NCI-H524 treated with DMSO at 0.1 percent for 48 hours (cell line): ENCODE measurements at places on chromosomes 11 and 22.

- DNase-seq = no peak
These were observed 283.2 kb downstream of the ST3GAL4 start for GRCh38 chr11:126638648-126639047.

DNA sequence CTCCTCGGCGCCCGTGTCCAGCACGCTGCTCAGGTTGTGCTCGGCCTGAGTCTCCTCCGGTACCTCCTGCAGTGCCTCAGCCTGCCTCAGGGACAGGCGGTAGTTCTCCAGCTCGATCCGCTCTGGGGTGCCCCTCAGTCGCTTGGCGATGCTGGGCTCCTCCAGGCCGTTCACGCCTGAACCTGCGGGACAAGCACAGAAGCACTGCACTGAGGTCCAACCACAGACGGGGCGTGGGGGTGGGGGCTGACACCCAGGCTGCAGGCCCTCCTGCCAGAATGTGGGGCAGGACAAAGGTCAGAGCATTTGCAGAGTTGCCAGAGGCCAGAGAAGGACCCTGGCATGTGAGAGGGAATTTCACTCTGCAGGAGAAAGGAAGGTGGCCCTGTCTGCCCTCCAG lies 67.6 kb upstream of the BID start:
- no peak for DNase-seq

DNA sequence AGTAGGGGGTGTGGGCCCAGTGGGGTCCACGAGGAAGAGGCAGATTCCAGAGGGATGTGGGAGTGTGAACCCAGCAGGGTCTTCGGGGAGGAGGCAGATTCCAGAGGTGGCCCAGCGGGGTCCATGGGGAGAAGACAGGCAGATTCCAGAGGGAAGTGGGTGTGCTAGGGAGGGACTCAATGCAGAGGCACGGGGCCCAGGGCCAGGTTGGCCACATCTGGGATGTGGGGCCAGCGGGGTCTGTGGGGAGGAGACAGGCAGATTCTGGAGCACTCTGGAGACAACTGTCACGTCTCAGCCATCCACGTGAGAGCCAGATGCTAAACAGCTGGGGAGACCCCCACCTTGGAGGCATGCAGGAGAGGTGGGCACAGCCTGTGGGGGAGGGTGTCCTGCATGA lies 582.6 kb downstream of the TBC1D22A start:
- DNase-seq = no peak

DNA sequence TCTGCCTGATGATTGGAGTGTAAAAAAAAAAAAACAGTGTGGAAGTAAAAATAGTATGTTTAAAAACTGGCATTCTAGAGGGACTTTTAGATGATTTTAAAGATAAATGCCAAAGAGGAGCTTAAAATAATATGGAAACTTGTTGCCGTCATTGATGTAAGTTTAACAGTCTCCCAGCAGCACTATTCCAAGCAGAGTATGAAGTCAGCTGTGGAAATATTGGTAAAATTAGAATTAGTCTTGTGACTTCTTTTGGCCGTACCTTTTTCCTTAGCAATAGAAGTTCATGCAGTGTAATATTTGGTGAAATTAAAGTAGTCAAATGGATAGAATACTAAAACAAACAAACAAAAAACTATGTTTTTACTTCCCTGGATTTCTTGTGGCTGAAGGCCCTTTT lies 134.9 kb downstream of the METTL15 start:
- DNase-seq = no peak

DNA sequence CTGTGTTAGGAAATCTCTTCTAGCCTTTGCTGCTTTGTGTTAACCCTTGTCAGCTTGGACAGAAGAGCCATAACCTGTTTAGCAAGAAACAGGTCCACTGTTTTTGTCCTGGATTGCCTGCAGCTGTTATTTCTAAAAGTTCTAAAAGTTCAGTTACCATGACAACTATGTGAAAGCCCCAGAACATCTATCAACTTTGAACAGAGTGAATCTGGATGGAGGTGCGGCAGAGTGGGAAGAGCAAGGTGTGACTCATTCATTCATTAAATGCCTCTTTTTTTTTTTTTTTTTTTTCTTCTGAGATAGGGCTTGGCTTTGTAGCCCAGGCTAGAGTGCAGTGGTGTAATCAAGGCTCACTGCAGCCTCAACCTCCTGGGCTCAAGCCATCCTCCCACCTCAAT lies 50.5 kb downstream of the RBX1 start:
- no peak for DNase-seq

DNA sequence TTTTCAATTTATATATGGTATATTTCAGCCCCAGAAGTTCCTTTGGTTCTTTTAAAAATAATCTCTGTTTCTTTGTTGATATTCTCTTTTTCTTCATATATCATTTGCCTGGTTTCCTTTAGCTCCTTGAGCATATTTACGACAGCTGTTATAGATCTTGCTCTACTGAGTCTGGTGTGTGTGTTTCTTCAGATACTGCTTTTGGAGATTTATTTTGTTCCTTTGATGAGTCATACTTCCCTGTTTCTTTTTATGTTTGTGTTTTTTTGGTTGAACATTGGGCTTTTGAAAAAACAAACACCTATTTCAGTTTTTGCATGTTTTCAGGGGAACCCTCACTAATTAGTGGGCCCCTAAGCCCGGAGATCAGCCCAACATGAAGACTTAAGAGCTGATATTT lies 23.3 kb downstream of the GLB1L2 start:
- DNase-seq = no peak

DNA sequence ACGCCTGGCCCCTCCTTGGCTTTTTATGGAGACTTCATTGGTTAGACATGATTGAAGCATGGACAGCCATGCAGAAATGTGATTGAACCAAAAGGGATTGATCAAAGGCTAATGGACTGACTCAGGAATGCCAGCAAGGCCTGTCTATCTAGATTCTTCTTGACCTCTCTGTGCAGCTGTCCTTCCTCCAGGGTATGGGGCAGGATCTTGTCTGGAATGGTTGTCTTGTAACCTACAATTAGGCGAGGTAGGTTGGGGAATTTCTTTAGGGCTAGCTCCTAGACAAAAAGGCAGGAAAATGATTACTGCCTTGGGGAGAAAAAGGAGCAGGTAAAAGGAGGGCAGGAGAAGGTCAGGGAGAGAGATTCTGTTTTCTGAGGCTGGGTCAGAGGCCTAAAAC lies 59.6 kb upstream of the INCENP start:
- DNase-seq = no peak

DNA sequence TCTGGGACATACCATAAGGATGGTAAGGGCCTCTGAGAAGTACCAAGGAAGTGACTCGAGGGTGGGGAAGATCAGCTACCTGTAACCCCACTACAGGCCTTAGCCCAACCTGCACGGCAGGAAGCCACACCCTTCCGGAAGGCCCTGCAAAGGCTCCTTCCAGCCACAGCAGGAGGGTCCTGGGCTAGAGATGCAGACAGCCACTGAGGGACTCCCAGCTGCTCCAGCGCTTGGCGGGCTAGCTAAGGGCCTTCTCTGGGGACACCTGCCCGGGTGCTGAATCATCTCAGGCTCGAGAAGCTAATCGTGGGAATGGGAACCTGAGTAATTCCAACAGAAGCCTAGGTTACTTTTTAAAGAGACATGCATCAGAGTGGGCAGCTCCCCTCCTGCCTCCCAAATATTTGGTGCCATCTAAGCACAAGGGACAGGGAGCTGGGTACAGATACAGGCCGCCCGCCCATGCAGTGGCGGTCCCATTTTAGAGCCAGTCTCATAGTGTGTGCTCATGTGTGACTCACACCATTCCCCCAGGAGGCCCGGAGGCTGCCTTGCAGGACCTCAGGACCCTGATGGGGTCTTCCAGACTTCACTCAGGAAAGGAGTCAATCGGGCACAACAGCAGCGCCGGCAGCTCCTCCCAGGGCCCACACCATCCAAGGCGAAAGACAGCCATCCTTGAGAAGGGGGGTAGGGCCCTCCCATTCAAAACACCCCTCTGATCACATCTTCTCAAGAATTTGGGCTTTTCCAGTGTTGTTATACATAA lies 8.0 kb downstream of the MYH9 start:
- no peak for DNase-seq

DNA sequence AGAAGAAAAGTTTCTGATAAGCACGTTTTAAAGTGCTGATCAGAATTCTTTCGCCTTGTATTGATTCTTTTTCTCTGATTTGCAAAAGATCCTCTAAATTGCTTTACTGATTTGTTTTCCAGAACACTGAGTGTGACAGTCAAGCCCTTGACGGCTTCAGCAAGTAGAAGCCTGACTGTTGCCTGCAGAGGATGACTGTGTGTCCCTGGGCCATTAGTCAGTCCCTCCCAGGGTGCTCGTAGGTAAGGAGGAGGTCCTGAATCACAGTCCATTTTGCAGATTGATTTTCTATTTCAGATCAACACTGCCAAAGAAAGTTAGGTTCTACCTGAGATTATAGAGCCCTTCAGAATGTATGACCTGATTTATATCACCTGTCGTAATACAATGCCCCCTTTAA lies 38.6 kb upstream of the POGLUT3 start:
- DNase-seq = no peak

GRCh38 chr22:37273846-37274225 lies 8.5 kb upstream of the CYTH4 start:
- DNase-seq = no peak

- DNase-seq = no peak
These were observed 29.1 kb upstream of the PAK1 start for GRCh38 chr11:77503006-77503405.

DNA sequence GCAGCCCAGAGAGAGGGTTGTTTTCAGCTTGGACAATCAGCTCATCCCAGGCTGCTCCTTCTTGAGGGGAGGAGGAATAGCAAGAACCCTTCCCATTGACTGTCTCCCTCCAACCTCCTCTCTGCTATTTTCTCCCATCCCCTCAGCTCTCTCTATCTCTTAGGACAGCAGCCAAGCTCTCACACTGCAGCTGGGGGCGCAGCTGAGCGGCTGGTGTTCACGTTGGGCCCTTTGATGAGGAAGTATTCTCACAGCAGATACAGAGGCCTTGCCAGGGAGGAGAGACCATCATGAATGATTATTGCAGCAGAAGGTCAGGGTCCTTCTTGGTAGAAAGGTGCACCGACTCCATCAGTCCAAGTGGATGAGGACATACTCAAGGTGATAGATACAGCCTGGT lies 26.5 kb upstream of the CADM1 start:
- no peak for DNase-seq

DNA sequence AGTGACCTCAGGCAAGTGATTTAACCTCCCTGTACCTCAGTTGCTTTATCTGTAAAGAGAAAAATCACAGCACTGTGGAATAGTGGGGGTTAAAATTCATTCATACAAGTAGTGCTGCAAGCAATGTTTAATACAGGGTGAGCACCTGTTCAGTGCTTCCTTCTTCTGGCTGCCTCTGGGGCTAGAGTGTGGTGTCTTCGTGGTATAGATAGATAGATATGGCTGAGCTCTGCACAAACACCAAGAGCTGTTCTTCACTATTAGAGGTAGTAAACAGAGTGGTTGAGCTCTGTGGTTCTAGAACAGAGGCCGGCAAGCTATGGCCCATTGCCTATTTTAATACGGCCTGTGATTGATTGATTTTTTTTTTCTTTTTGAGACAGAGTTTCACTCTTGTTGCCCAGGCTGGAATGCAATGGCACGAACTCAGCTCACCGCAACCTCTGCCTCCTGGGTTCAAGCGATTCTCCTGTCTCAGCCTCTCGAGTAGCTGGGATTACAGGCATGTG lies 32.9 kb downstream of the LIMK2 start:
- DNase-seq = no peak

DNA sequence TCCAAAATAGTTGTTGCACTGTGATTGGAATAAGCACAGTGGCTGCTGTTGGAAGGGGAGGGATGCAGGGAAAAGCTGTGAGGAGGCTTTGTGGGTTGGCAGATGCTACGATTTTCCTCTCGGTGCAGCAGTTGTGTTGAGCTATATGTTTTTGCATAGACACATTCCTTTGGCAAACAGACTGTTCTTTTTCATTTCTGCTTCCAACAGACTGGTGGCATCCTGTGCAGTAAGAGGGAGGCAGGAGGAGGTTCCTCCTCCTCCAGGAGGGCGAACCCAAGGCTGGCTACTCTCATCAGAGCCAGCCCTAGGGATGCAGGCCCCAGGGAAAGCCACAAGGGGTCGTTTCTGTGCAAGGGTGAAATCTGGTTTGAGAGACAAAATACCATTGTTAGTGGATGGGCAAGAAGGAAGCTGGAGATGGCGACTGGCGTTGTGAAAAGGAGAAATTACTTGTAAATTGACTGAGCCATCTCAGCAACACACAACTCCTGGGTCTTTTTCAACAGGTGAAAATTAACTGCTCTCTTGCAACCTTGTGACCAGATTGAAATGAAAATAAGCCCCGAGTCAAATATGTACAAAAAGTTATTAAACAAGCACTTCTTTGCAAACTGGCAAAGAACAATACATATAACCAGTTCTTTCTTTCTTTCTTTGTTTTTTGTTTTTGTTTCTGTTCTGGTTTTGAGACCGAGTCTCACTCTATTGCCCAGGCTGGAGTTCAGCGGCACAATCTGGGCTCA lies 26.5 kb upstream of the UBASH3B start:
- DNase-seq = peak; percentile 16

DNA sequence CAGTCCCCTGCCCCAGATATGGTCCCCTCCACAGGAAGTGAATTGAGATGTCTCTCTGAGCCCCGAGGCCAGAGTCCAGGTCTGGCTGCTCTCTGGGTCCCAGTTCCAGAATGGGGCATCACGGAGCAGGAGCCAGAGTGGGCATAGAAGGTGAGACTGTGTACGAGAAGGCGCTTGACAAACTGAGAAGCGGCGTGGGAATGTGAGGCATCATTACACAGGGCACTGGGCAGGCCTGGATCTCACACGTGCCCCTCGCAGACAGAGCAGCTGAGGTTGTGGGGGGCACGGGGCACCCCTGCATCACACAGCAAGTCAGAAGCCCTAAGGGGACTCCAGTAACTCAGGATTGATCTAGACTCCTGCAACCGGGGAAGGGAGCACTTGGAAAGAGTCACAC lies 9.2 kb downstream of the STARD10 start:
- no peak for DNase-seq

- DNase-seq = no peak
These were observed 24.1 kb downstream of the SUN2 start for GRCh38 chr22:38731703-38732161.

DNA sequence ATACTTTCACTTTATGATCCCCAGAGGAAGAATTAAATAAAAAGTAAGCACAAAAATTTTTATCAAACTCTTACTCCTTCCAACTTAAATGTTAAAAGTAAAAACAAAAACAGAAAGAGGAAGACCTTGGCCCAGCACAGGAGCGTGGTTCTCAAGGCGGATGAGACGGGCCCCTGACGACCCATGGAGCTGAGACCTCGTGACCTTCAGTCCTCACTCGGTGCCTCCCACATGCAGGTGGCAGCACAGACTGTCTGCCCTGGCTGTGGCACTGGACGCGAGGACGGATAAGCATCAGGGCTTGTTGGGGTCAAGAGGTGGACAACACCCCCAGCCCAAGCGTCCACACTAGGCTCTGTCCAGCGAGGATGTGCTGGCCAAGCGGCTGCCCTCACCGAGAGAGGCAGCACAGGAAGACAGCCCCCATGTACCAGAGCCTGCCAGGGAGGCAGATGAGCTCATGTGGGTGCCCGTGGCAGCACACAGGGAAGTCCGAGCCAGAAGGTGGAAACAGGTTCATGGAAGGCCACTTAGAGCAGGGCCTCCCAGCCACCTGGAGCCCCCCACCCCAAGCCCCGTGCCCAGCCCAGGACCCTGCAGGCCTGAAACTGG lies 1389.8 kb downstream of the TBC1D22A start:
- DNase-seq = no peak

- DNase-seq = no peak
These were observed 129.1 kb downstream of the DCDC1 start for GRCh38 chr11:31240340-31240904.
